ENCODE measurements at places on chromosomes 2 and 18.

DNA sequence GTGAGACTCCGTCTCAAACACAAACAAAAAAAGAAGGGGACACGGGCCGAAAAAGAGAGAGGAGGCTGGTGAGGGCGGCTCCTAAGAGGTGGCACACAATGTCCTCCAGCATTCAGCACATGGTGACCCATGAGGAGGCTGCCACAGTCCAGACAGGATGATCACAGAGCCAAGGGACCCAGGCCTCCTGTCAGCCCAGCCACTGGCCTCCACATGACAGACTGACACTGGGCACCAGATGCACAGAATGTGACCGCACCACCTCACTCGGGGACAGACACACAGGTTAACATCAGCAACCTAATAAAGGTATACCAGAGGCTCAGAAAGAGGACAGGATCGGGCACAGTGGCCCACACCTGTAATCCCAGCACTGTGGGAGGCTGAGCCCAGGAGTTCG lies 21.0 kb downstream of the PASK start:
- DNase-seq, result no peak

- no peak for DNase-seq
Observed at GRCh38 chr2:74659462-74659861, 5.4 kb downstream of the SEMA4F start.

- DNase-seq, result peak; percentile 79
Observed at GRCh38 chr2:218501665-218502064, 66.5 kb downstream of the USP37 start.

- DNase-seq, result no peak
Observed at GRCh38 chr18:33841221-33841967, 263.4 kb downstream of the ASXL3 start.

DNA sequence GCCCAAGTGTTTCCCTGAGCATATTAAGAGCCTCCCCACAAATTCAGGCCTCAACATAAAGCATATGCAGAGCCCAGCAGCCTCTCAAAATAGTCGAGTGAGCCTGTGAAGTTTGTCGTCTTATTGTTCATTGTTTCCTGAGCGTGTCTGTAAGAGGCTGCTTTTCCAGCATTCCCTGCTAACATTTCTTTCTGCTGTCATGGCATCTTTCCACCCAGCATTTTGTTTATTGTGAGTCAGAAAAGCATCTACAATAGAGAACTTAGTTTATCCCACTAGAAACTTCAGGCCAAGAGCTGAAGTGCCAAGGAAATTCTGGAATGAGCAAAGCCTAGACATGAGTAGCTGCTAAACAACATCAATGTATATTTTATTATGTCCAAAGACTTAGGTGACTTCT lies 46.3 kb upstream of the STAM2 start:
- DNase-seq, result peak; percentile 15

DNA sequence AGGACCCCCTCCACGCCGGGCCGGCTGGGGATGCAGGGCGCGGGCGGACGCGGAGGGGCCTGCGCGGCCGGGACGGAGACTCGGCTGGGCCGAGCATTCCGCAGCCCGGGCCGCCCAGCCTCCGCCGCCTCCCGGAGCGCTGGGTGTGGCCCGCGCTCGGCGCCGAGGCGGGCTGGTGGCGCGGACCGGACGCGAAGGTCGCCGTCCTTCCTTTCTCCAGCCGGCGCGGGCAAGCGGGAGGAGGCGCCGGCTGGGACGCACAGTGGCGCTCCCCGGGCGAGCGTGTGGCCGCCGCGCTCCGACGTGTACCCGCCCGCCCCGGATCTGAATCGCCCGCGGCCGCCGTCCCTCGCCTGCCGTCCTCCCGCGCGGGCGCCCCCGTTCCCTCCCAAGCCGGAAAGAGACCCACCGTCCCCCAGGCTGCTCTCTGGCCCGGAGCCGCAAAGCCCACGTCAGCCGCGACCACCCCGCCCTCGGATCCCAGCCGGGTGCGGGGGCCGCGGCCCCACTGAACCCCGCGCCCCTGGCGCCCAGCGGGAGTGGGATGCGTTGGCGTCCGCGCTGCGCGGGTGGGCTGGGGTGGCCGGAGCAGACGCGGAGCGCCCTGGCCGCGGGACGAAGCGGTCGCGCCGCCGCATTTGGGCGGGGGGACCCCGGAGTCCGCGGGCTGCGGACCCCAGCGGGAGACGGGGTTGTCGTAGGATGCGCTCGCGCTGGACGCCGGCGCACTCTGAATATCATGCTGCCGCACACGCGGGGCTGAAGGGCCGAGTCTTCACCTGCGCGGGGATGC lies 634 bp downstream of the SPATS2L start:
- DNase-seq, result peak; percentile 76

GRCh38 chr2:63078852-63079606 lies 28.4 kb downstream of the OTX1 start:
- DNase-seq, result no peak

- DNase-seq, result no peak
Observed at GRCh38 chr2:10912076-10912731, 470 bp downstream of the KCNF1 start.

DNA sequence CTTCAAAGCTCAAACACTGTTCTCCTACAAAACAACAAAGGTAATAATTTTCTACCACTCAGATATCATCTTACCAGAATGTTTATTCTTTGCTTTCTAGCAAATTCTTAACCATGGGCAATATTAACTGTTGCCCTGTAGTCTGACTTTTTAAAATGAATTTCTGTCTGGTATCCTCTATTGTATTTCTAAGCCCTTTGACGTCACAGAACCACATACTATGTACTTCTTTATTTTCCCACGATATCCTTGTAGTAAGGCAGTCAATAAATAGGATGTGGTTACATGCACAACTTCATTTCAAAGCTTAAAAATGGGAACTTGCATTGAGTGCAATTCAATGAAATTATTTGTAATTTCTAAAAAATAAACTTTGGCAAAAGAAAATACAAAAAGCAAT lies 58.7 kb downstream of the THADA start:
- DNase-seq, result peak; percentile 33

DNA sequence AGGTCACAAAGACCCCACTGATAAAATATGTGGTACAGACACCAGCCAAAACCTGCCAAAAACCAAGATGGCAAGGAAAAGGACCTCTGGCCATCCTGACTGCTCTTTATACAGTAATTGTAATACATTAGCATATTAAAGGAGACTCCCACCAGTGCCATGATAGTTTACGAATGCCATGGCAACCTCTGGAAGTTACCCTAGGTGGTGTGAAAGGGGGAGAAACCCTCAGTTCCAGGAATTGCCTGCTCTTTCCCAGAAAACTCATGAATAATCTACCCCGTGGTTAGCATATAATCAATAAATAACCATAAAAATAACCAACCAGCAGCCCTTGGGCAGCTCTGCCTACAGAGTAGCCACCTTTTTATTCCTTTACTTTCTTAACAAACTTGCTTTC lies 129.8 kb upstream of the EPB41L3 start:
- no peak for DNase-seq
